ENCODE measurements at places on chromosomes 7 and 10.

- DNase-seq, result no peak
These were observed 159.9 kb upstream of the EEPD1 start for GRCh38 chr7:35993113-35993512.

- DNase-seq, result no peak
These were observed 98.7 kb upstream of the PPIF start for GRCh38 chr10:79248341-79249185.

DNA sequence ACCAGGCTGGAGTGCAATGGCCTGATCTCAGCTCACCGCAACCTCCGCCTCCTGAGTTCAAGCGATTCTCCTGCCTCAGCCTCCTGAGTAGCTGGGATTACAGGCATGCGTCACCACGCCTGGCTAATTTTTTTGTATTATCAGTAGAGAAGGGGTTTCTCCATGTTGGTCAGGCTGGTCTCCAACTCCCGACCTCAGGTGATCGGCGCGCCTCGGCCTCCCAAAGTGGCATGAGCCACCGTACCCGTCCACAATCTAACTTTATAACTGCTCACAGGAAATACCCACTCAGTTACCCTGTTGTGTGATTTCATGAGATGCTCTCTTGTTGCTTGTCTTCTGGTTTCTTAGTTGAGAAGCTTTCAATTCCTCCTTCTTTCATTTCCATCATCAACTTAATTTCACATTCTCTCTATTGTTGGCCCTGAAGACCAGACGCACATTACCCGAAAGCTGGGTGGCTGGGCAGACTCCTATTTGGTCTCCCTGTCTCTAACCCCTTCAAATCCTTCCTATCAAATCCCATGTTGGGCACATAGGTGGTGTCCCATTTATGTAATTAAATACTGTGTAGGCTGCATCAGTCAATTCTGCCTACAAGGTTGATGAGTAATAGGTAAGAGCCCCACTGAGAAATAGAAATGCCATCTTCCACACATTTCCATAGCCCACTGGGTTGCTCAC lies 1.1 kb upstream of the GSTO2 start:
- DNase-seq, result no peak

- no peak for DNase-seq
These were observed 752.0 kb downstream of the GRID1 start for GRCh38 chr10:85614566-85614965.

DNA sequence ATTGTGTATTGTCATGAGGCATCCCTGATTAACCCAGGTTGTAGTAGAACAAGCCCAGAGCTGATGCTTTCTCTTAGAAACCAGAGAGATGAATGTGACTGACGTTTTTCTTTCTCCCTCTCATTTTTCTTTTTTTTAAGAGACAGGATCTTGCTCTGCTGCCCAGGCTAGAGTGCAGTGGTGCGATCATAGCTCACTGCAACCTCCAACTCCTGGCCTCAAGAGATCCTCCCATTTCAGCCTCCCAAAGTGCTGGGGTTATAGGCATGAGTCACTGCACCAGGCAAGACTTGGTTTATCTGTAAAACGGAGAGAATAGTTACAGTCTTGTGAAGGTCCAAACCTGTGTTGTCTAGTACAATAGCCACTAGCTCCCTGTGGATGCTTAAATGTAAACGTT lies 5.4 kb downstream of the LMTK2 start:
- DNase-seq, result no peak

DNA sequence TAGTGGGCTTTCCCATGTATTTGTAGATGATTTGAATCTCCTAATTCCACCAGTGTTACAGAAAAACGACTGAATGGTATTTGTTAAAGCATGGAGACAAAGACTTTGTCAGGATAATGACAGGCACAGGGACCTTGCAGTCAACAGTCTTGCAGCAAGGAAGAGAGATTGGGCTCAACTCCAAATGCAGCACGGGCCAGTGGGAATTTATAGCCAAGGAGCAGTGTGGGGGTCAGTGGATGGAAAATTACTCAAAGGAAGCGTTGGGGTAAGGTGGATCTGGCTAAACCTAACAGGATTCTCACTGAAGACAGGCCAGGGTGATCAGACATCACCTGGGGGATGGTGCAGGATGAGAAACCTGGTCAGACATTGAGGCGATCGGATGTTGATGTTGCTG lies 24.3 kb downstream of the CPVL start:
- no peak for DNase-seq

GRCh38 chr10:44821290-44821689 lies 89.8 kb upstream of the TMEM72 start:
- DNase-seq, result no peak

DNA sequence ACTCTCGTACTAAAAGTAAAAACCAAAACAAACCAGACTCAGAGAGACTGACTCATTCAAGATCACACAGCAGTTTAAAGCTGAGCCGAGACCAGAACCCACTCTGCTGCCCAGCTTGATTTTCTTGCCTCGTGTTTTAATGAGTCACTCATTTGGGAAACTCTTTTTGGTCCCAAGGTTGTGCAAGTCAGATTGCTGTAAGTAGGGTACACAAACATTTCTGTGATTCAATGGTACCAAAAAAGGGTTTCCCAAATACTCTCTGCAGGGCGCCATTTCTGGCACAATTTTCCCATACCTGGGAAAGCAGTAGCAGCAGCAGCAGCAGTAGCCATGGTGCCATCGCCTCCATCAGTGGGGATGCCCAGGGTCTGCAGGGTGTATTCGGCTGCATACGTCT lies 69.9 kb downstream of the ASAH2B start:
- no peak for DNase-seq

- no peak for DNase-seq
These were observed 20.4 kb downstream of the LRMDA start for GRCh38 chr10:75451831-75452230.

DNA sequence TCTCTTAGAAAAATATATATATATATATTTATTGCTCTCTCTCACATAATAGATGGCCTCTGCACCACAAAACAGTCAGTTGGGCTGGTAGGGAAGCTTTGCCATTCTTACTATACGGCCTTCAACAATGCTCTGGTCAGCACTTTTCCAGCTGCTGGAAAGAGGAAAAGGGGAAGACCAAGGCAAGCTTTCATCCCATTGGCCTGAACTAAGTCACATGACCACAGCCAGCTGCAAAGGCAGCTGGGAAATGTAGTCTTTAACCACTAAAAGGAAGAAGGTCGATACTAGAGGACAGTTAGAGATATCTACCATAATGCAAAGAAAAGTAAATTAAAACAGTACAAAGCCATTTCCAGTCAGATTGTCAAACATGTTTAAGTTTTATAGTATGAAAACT lies 58.4 kb upstream of the MACROH2A2 start:
- no peak for DNase-seq

DNA sequence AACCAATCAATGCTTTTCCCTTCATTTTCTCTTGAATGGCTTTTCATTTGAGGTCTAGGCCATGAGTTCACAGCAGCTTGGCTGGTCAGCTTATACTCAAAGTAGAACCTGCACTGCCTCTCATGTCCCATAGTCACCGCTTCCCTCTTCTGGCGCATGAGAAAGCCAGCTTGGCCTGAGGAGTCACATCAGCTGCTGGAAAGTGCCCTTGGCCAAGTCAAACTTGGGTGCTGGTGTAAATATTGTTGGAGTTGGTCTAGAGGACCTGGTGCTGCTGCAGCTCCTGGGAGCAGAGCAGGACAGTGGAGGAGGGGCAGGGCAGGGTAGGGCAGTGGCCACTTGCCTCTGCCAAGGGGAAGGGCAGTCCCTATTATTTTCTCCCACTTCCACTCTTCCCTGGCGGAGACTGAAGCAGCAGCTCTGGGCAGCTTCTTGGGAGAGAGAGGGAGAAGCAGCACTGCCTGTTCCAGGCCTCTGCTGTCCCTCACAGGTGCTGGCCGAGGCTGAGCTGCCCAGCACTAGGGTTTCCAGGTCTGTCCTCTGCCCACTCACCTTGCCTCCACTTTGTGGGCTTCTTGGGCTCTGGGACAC lies 12.8 kb downstream of the UBE2D4 start:
- DNase-seq, result no peak

GRCh38 chr7:88756802-88757201 lies 2.7 kb upstream of the ZNF804B start:
- DNase-seq, result no peak

- no peak for DNase-seq
These were observed 94.0 kb downstream of the SLC37A3 start for GRCh38 chr7:140304191-140304799.

- DNase-seq, result no peak
These were observed 21.6 kb upstream of the GIMAP2 start for GRCh38 chr7:150663802-150664494.

DNA sequence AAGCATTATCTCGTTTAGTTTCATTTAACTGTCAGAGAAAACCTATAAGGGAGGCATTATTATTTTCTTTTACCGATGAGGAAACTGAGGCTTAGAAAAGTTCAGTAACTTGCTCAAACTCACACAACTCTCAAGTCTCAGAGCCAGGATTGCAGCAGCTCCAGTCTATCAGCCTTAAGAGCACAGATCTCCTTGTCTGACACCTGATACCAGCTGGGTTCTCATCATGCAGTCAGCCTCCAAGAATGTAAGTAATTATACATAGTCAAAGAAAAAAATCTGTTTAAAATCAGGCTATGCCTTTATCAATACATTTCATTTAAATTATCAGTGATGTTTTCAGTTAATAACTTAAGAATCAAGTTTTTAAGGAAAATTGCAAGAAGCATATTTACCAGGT lies 236.6 kb upstream of the TCF7L2 start:
- no peak for DNase-seq

DNA sequence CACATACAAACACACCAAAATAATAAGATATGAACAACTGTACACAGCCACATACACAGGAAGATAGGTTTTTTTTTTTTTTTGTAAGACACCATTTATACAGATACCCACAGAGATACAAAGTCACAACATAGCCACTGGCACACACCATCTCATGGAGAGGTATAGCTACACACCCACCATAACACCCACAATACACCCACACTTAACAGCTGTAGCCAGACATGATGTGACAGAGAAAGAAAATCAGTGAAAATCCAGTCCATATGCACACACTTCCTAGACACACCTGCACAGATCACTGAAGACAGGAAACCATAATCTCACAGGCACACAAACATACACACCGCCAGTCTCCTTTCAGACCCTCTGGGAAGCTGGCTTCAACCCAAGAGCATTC lies 62.4 kb upstream of the PAX2 start:
- DNase-seq, result no peak

- no peak for DNase-seq
These were observed 566.8 kb downstream of the SDK1 start for GRCh38 chr7:3867863-3868262.
